ENCODE measurements at places on chromosomes 1 and 21. TPM values are rescaled to one million over a fixed set of nuclear protein-coding genes. Genes with fewer than 3 reads are reported as not detected.

The DCST2 gene
- 0.31 TPM for total RNA-seq

The C1orf226 gene
- 7.9 TPM for total RNA-seq

The CDC7 gene
- total RNA-seq, result 5.2 TPM

The GPR153 gene
- total RNA-seq, result 17.0 TPM

The VSIG8 gene
- total RNA-seq, result 0.23 TPM

The RPS8 gene
- 1,832 TPM for total RNA-seq

The CD2 gene
- 4.8 TPM for total RNA-seq

The TMEM82 gene
- not detected for total RNA-seq

The SGIP1 gene
- total RNA-seq, result 17.0 TPM

The CACNA1S gene
- total RNA-seq, result not detected

The HORMAD1 gene
- total RNA-seq, result 0.77 TPM

The CFHR1 gene
- 0.82 TPM for total RNA-seq

The IRF6 gene
- 28.3 TPM for total RNA-seq

The DUSP10 gene
- 12.0 TPM for total RNA-seq

The TMPRSS15 gene
- not detected for total RNA-seq

- peak; percentile 24 for DNase-seq
These were observed 599 bp downstream of the MRPL24 start for GRCh38 chr1:156740237-156740740.

DNA sequence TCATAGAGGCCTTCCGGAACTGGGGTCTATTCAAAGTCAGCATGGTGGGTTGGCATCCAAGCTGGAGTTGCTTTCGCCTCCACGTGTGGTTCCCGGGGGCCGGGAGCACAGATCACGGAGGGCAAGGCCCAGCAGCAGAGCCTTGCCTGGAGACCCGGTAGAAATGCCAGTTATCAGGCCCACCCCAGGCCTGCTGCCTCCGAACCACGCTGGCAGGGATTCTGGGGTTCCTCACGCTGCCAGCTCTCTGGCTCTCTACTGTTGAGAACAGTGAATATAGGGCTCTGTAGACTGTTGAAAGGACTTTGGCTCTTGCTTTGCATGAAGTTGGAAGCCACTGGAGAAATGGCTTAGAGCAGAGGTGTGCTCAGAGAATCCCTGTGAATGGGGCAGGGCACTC, 127.5 kb downstream of the RIPK4 start:
- DNase-seq, result no peak

- DNase-seq, result no peak
These were observed 95.1 kb downstream of the FASLG start for GRCh38 chr1:172753964-172754363.

DNA sequence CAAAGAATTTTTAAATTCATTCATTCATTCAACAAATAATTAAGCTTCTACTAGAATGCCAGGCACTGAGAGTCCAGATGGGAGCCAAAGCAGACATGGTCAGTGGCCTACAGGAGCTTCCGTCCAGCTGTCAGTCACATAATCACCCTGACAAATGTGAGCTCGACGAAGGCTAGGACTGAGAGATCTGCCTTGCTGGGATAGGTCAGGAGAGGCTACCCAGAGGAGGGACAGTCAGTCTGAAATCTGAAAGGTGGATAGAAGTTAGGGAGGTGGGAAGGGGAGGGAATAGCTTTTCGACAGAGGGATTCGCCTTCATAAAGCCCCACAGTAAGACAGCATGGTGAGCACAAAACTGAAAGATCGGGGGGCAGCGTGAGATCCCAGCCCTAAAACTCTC, 8.3 kb downstream of the EPHX1 start:
- DNase-seq, result no peak

DNA sequence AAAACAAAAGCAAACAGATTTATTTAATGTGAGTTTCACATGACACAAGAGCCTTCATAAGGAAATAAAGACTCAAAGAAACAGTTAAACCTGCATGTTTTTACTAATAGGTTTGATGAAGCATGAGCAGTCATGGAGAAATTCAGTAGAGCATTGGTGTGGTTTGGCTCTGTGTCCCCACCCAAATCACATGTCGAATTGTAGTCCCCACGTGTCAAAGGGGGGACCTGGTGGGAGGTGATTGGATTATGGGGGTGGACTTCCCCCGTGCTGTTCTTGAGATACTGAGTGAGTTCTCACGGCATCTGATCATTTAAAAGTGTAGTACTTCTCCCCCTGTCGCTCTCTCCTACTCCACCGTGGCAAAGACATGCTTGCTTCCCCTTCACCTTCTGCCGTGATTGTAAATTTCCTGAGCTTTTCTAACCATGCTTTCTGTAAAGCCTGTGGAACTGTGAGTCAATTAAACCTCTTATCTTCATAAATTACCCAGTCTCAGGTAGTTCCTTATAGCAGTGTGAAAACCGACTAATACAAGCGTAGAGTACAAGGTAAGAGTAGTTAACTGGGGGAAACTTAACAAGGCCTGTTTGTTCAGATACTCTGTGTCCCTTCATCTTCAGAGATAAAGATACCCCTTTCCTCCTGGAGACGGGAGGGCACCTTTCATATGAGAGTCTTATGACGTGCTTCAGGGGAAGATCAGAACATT, 354.8 kb downstream of the SIPA1L2 start:
- no peak for DNase-seq

DNA sequence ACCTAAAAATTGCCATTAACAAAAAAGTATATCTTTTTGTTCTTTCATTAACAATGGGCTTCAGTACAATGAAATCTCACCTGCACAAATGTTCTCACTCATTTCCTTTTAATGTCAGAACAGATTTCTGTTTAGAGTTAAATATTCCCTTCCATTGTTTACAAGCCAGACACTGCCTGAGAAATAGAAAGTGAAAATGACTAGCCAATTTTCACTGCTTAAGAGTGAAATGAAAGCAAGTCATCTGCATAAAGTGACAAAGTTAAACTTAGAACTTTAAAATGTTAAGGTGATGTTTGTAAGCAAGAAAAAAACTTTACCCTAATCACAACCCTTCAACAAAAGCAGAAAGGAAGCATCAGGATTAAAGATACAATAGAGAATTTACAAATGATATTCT, 27.5 kb downstream of the COA6 start:
- no peak for DNase-seq

GRCh38 chr1:229336345-229336744, 6.5 kb downstream of the CCSAP start:
- no peak for DNase-seq

- no peak for DNase-seq
These were observed 155.1 kb downstream of the PTPRU start for GRCh38 chr1:29391362-29391880.

GRCh38 chr21:45376459-45377324, 28.3 kb upstream of the COL18A1 start:
- no peak for DNase-seq

GRCh38 chr1:216049741-216050430, 373.4 kb downstream of the USH2A start:
- DNase-seq, result no peak

- DNase-seq, result peak; percentile 71
These were observed 19.1 kb downstream of the RAB7B start for GRCh38 chr1:205983925-205984725.

DNA sequence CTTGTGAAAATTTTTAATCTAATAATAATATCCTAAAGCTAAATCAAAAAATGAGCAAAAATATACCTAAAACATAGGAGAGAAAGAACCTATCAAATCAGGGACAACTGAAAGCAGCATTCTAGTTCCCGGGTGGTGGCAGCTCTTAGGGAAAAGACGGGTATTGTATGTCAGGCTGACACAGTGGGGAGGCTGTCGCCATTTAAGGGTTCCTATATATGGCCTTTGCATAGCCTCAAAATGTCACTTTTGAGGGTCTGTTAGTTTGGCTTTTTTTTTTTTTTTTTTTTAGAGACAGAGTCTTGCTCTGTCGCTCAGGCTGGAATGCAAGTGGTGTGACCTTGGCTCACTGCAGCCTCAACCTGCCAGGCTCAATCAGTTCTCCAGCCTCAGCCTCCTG, 6.0 kb downstream of the CLSTN1 start:
- no peak for DNase-seq

DNA sequence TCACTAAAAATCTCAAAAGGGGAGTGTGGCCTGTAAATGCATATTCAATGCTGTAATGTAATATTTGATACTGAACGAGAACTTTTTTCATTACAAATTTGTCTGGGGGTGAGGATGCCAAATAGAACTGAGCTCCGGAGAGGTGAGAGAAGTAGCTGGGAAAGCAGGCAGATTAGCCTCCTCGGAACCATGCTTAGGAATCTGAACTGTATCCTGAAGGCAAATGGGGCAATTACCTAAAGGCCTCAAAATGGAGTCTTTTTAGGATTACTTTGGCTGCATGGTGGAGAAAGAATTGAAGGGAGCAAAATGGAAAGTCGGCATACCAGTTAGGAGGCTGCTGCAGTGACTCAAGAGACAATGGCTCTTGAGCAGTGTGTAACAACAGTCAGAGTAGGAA, 178.8 kb downstream of the CDC7 start:
- no peak for DNase-seq

- no peak for DNase-seq
These were observed 559.8 kb upstream of the USP24 start for GRCh38 chr1:55775007-55775406.

DNA sequence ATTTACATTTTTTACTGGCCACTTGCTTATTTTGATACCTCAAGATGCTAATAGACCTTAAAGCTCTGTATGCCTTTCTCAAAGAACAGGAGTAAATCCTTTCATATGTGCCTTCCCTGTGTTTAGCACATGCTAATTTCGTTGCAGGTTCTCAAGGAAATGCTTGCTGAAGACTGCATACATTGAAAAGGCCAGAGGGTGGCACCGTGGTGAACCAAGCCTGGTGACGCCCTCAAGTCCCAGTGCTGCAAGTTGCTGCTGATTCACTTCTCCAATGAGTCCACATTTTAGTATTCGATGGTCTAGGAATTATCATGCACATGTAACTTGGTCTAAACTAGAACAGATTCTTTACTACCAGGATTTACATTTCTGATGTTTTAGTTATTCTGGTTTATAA, 94.1 kb downstream of the CLDN17 start:
- peak; percentile 4 for DNase-seq

GRCh38 chr1:95953015-95953414, 719.0 kb downstream of the RWDD3 start:
- DNase-seq, result peak; percentile 66

GRCh38 chr1:204221271-204221670, 7.5 kb upstream of the GOLT1A start:
- DNase-seq, result no peak

GRCh38 chr1:58722967-58723366, 23.1 kb upstream of the MYSM1 start:
- DNase-seq, result no peak

DNA sequence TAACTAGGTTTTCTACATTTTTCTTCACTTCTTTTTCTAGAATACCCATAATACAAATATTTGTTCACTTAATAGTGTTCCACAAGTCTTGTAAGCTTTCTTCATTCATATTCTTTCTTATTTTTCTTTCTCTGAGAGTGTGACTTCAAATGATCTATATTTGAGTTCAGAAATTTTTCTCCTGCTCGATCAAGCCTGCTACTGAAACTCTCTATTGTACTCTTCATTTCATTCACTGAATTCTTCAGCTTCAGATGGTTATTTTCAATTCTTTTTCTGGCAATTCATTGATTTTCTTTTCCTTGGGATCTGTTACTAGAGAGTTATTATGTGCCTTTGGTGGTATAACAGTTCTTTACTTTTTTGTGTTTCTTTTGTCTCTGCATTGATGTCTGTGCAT, 82.5 kb upstream of the CAMK1G start:
- DNase-seq, result no peak

DNA sequence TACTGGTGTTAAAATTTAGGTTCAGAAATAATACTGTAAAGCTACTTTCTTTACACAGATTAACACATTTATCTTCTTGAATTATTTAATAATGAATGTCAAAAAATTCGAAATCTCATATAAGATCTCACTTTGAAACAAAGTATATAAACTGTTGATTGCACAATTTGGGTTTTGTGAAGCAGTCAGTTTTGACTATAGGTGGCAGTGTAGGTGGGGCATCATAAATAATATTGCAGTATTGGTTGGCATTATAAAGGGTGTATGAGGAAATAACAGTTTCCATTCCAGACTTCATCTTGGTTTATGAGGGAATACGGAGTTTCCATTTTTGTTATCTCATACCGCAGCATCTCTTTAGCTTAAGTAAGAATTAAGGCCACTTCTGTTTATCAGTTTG, 49.9 kb downstream of the SUCO start:
- DNase-seq, result no peak

GRCh38 chr1:30329263-30329753, 394.1 kb downstream of the MATN1 start:
- DNase-seq, result no peak

DNA sequence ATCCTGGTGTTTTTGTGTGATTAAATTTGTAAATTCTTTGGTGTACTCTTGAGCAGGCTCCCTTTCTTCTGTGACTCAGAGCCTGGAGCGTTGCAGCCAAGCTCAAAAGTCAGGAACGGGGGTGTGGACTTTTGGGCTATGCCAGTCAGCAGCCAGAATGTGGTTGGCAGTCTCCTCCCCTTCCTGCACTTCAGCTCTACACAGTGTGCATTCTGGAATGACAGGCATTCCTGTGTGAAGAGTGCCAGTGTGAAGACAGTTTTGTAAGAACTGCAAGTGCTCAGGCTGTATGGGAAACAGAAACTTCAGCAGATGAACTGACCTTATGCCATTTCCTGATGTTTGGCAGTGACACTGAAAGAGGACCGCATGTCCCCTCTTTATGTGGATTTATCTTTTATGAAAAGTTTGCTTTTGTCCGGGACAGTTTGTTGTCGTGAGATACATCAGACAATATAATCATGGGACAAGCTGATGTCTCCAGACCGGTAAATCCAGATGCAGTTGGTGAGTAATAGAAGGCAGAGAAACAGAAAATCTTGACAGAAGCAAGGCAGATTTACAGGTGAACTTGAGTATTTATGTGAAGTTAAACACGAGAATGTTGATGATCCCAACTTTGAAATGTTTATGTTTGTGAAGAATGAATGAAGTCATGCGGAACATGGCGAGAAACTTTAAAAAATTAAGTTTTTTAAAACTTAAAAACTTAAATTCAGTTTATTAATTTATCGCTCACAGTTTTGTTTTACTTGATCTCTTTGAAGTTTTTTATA, 67.7 kb upstream of the RCC1 start:
- peak; percentile 85 for DNase-seq

GRCh38 chr1:56915960-56916359, 49.9 kb downstream of the C8B start:
- DNase-seq, result no peak

GRCh38 chr1:116870300-116870699, 39.4 kb upstream of the PTGFRN start:
- no peak for DNase-seq

DNA sequence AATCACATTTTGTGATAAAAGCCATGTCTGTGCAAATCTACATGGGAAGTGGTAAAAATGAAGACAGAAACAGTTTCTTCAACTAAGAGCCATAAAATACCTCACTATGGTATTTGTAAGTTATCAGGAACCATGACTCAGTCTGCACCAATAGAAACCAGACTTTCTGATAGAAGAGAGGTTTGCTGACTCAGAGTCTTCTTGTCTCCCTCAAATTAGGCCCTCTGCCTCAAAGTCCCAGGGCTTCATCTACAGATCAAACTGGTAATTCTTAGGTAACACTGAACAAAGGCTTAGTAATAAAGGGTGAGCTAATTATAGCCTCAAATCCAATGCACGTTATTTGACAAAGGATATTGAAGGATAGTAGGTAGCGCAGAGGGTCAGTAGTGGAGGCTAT, 30.9 kb upstream of the SSX2IP start:
- no peak for DNase-seq

- no peak for DNase-seq
These were observed 585.2 kb upstream of the B3GALT2 start for GRCh38 chr1:193771596-193771995.

- no peak for DNase-seq
These were observed 163.4 kb upstream of the CD34 start for GRCh38 chr1:208074353-208074752.
